NCI-H460 (cell line): ENCODE measurements at places on chromosomes 5 and 9. TPM values are rescaled to one million over a fixed set of nuclear protein-coding genes. Genes with fewer than 3 reads are reported as not detected.

- DNase-seq = no peak
Measured at GRCh38 chr5:14161825-14162556, 18.8 kb downstream of the TRIO start.

GRCh38 chr5:80495891-80496290 is 8.0 kb downstream of the FAM151B start:
- DNase-seq = no peak

GRCh38 chr9:104892701-104893100 is 35.3 kb downstream of the ABCA1 start:
- DNase-seq = no peak

DNA sequence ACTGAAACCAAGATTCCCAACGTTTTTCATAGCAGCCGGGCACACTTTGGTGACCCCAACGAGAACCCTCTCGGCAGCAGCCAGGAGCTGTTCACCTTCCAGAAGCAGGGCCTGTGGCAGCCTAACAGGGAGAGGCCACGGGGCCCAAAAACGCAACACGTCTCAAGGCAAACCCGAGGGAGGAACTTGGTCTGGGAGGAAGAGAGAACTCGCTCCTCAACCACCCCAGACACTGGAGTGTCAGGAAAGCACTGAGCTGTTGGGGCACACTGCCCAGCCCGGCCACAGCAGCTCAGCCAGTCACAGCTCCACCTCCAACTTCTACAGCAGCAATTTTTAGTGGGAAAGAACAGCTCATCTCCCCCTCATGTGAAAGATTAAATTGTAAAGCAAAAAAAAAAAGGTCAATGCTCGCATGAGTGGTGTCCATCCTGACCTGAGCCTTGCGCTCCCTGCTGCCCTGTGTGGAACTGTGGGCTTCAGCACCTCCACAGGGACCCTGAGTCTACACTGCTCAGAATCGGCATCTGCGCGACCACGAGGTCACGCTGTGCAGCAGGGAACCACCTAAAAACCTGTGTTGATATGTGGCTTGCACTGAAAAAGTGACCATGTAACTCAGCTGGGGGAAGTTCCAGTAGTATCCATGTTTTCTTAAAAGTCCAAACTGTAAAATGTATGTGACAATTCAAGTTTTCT is 55.0 kb downstream of the IPPK start:
- no peak for DNase-seq

The TNC gene
- total RNA-seq = not detected in 2 replicates

GRCh38 chr9:131099102-131099606 is 2.8 kb downstream of the AIF1L start:
- no peak for DNase-seq
